Astrocyte (in vitro differentiated cells and primary cell): ENCODE measurements at places on chromosomes 7 and 10. TPM values are rescaled to one million over a fixed set of nuclear protein-coding genes. Genes with fewer than 3 reads are reported as not detected.

DNA sequence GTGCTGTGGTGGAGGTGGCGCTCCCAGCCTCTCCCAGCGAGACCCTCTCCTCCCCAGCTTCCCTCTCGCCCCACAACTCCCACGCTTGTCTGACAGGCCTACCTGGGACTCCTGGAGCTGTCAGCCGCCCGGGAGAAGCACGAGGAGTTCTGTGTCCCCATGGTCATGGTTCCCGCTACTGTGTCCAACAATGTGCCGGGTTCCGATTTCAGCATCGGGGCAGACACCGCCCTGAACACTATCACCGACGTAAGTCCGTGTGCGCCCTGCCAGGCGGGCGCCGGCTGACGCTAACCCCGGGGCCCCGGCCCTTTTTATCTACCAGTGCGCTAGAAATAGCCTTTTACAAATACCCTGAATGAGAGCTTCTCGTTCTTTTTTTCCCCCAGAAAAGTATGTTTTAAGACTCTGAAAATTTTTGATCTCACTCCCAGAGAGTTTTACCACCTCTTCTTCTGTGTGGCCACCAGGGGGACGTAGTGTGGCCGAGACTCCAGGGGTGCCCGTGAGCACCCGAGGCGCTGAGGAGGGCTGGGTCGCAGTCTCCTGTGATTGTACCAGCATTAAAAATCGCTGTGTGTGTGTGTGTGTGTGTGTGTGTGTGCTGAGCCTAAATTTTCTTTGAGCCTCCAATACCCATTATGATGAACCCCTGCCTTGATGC, 52.6 kb downstream of the PFKP start:
- no peak for DNase-seq
- H3K36me3 ChIP-seq = peaks cover 48% of the 10 kb centered on the region
- no peak overlapping the region for H3K27ac ChIP-seq
- no peaks in the 10 kb centered on the region for H3K27me3 ChIP-seq

DNA sequence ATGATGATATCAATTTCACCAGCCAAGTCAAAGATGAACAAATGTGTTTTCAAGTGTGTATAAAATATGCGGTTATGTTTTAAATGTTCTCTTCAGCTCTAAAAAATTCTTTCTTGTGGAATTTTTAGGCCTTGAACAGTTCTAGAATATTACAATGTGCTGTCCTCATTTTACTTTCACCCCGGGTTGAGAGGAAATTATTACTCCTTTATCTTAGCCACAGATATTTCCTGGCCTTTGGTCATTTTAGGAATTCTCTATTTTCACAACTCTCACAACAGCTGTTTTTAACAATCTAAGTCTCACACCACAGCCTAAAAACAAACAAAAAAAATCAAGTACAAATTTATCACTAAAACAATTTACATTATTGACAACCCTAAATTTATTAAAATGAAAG, 112.2 kb upstream of the HGF start:
- no peak overlapping the region for H3K27ac ChIP-seq
- H3K4me1 ChIP-seq = no peaks in the 10 kb centered on the region
- peak; percentile 47 for DNase-seq
- H3K4me3 ChIP-seq = no peak overlapping the region

DNA sequence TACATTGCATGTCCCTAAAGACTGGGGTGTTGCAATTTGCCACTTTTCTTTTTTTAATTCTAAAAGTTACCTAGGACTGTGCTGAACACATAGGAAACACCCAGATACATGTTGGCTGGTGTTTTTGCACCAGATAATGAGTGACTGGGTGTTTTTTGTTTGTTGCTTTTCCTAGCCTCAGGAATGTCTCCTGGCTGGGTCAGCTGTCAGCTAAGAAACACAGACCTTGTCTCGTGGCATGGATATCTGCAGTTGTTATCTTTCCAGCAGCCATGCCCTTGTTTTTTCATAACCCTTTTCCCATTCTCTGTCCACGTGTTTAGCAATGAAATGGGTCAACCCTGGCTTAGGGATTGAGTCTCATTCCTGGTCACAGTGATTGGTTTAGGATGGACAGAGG, 433.9 kb upstream of the ZMIZ1 start:
- peaks cover 25% of the 10 kb centered on the region for H3K4me1 ChIP-seq
- peaks cover 7% of the 10 kb centered on the region for H3K27me3 ChIP-seq
- H3K4me3 ChIP-seq = no peak overlapping the region
- H3K27ac ChIP-seq = peak overlapping the region; percentile 18
- no peaks in the 10 kb centered on the region for H3K36me3 ChIP-seq
- DNase-seq = peak; percentile 86

CCL26 gene
- total RNA-seq = not detected in 2 replicates

ITPRID1 gene
- not detected in 2 replicates for total RNA-seq

TRIM4 gene
- 4.1 and 4.6 TPM in 2 replicates for total RNA-seq

- H3K36me3 ChIP-seq = no peaks in the 10 kb centered on the region
- no peak for DNase-seq
- no peaks in the 10 kb centered on the region for H3K4me1 ChIP-seq
These were observed 206.6 kb upstream of the BMPER start for GRCh38 chr7:33698692-33699128.

DNA sequence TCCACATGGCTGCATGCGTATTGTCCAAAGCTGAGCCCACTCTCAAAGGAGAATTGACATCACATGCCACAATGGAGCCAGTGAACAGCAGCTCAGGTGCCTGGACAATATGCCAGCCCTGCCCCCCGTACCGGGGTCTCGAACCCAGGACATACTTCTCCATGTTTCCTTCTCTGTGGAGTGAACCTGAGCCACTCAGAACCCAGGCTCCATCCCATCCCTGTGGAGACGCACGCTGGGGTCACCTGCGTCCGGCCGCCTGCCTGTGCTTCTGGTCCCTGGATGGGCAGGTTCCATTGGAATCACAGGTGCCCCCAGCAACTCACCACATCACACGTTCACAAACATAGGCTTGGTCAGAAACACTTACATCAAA, 229.8 kb downstream of the DNAJB6 start:
- H3K4me1 ChIP-seq = peaks cover 50% of the 10 kb centered on the region
- H3K27ac ChIP-seq = no peak overlapping the region
- H3K36me3 ChIP-seq = no peaks in the 10 kb centered on the region

DNA sequence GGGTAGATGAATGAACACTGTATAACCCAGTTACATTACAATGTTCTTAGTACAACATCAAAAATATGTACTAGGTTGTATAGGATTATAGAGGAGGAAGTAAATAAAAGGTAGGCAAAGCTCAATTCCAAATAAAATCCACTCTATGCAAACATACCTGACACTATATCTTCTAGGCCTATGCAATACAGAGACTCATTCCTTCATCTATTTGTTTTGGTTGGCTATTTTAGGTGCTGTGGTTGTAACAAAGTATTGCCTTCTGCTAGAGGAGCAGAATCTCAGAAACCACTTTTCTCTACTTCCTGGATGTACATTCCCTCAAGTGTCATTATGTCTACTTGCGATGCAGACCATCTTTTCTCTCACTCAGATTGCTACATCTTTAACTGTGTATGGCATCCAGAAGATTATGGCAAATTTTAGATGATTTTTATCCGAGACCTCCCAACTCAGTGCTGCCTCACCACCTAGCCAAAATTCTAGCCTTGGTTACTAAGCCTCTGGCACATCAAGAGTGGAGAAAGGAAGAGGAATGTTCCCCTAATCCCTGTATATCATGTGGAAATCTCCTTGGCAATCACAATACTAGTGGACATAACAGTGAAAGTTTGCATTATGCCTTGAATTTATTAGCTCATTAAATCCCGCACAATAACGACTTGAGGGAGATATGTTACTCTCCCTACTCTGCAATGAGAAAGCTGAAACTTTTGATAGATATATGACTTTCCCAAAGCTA, 5.5 kb upstream of the TFPI2 start:
- no peak for DNase-seq
- H3K27ac ChIP-seq = no peak overlapping the region
- H3K36me3 ChIP-seq = no peaks in the 10 kb centered on the region
- H3K27me3 ChIP-seq = no peaks in the 10 kb centered on the region

DNA sequence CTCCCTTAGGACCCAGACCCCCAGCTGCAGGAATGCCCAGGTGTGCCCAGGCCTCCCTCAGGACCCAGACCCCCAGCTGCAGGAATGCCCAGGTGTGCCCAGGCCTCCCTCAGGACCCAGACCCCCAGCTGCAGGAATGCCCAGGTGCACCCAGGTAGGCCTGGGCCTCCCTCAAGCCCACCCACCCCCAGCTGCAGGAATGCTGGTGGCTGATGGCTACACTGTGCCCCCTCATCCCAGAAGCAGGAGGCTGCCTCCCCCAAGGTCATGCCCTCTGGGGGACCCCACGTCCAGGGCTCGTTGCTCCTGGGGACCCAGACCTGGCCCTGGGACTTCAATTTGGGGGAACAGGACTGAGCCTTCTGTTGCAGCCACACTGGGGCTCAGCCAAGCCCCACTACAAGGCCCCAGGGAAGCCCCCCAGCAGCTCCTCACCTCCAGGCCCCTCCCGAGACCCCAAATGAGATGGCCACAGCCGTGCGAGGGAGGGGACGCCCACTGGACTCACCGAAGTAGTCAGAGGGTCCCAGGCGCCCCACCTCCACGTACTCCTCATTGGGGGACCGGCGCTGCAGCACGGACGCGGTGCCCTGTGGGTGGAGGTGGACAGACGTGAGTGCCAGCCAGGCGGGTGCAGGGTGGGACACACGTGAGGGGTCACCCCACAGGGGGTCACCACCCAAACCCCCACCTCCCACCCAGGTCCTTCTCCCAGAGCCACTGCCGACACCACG, 31.4 kb upstream of the PDGFA start:
- no peak for DNase-seq
- H3K27ac ChIP-seq = no peak overlapping the region
- no peaks in the 10 kb centered on the region for H3K4me1 ChIP-seq
- no peaks in the 10 kb centered on the region for H3K27me3 ChIP-seq
- H3K36me3 ChIP-seq = no peaks in the 10 kb centered on the region
- H3K4me3 ChIP-seq = no peak overlapping the region

- no peaks in the 10 kb centered on the region for H3K36me3 ChIP-seq
- peaks cover 3% of the 10 kb centered on the region for H3K27me3 ChIP-seq
- H3K4me1 ChIP-seq = no peaks in the 10 kb centered on the region
- no peak for DNase-seq
These were observed 40.6 kb upstream of the CXCL12 start for GRCh38 chr10:44425466-44425865.

- H3K4me3 ChIP-seq = no peak overlapping the region
- H3K27me3 ChIP-seq = no peaks in the 10 kb centered on the region
- H3K27ac ChIP-seq = no peak overlapping the region
- peaks cover 12% of the 10 kb centered on the region for H3K4me1 ChIP-seq
- peak; percentile 34 for DNase-seq
- H3K36me3 ChIP-seq = no peaks in the 10 kb centered on the region
These were observed 74.2 kb downstream of the JAZF1 start for GRCh38 chr7:28106321-28106829.
